ENCODE measurements at places on chromosomes 1 and 21. TPM values are rescaled to one million over a fixed set of nuclear protein-coding genes. Genes with fewer than 3 reads are reported as not detected.

GRCh38 chr1:114103992-114104391, 49.7 kb downstream of the SYT6 start:
- no peak for DNase-seq

SELP gene
- not detected for total RNA-seq

CLCA1 gene
- not detected for total RNA-seq

DNA sequence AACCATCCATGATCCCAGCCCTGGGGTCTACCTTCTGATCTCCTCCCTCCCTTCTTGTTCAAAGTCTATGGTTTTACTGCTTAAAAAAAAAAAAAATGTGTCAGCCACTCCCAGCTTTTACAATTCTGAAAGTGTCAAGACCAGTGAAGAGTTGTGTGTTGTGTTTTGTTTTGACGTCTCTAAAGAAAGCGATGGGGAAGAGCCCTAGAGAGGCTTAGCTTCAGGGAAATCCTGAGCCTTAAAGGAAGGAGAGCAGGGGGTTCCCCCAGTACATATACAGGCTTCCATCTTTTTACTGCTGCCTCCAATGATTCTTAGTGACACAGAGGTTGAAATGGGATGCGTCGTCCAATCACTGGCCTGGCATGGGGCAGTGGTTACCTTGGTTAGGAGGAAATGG, 13.9 kb upstream of the FMOD start:
- no peak for DNase-seq

TNFAIP8L2 gene
- total RNA-seq, result not detected

DNA sequence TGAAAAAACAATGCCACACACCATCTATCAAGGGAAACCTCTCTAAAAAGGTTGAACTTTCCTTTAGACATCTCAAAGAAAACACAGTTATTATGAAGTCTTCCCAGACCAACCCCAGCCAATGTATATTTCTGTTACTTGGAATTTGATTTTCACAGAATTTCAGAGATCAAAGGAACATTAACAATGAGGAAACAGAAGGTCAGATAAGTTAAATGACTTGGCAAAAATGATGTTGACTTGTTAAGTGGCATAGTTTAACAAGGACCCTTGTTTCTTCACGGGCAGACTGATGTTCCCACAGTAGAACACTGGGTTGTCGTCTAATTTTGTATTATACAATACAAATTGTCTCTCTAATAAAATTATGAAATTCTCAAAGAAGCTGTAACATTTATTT, 29.0 kb downstream of the NME7 start:
- DNase-seq, result no peak

Measured in HFFc6 (cell line).